ENCODE measurements at places on chromosomes 7 and 10. TPM values are rescaled to one million over a fixed set of nuclear protein-coding genes. Genes with fewer than 3 reads are reported as not detected.

The GBX1 gene
- not detected for total RNA-seq

The TACC2 gene
- total RNA-seq, result 3.4 TPM

The MRPS33 gene
- 20.4 TPM for total RNA-seq

The SPDYE16 gene
- not detected for total RNA-seq

The KEL gene
- not detected for total RNA-seq

The ITGB8 gene
- 2.2 TPM for total RNA-seq

The VWA2 gene
- total RNA-seq, result not detected

The LIPJ gene
- total RNA-seq, result not detected

The CFTR gene
- total RNA-seq, result not detected

The FGFBP3 gene
- total RNA-seq, result 0.51 TPM

Measured in dermis microvascular lymphatic vessel endothelial cell (primary cell).